ENCODE measurements at places on chromosomes 1 and 21.
A peak's percentile ranks its signal among the peaks of the same experiment; 100 is the strongest.

GRCh38 chr1:98260412-98260811 lies 339.6 kb upstream of the DPYD start:
- no peak for DNase-seq

DNA sequence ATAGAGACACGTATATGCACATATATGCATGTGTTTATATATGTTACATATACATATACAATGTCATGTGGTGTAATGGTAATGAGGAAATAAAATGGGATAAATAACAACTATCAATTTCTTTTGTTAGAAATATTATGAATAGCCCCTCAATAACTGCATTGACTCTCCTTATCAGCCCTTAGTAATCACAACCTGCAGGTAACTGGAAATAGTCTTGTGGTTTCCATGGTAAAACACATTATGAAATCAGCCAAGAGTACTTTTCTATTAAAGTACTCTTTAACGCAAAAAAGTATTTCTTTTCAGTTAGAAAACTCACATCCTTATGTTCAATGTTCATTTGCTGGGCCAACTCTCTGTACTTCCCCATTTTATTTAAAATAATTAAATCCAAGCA lies 105.8 kb downstream of the KCNT2 start:
- no peak for DNase-seq

GRCh38 chr1:9416506-9416905 lies 122.8 kb upstream of the SLC25A33 start:
- no peak for DNase-seq

GRCh38 chr1:203199816-203200571 lies 13.5 kb upstream of the CHI3L1 start:
- DNase-seq, result peak; percentile 19

Measured in hippocampal formation (tissue), 2 donors.